ENCODE measurements at places on chromosomes 12 and 14.

- peak; percentile 22 for DNase-seq
Observed at GRCh38 chr12:110582276-110583136, 612 bp downstream of the PPTC7 start.

DNA sequence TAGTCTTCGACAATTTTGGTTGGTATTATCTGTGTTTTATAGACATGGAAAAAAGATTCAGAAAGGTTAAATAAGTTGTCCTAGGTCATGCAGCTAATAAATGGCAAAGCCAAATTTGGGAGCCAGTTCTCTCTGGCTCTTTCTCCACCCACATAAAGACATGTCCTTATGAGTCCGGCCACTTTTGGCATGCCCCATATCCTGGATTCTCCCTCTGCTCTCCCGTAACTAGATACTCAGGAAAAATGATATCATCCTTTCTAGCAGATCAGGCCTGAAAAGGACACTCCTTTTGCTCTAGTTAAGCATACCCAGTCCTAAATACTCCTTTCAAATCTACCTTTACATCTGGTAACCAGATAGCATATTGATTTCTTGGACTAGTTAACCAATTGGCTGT is 64.4 kb downstream of the TTLL5 start:
- no peak for DNase-seq

DNA sequence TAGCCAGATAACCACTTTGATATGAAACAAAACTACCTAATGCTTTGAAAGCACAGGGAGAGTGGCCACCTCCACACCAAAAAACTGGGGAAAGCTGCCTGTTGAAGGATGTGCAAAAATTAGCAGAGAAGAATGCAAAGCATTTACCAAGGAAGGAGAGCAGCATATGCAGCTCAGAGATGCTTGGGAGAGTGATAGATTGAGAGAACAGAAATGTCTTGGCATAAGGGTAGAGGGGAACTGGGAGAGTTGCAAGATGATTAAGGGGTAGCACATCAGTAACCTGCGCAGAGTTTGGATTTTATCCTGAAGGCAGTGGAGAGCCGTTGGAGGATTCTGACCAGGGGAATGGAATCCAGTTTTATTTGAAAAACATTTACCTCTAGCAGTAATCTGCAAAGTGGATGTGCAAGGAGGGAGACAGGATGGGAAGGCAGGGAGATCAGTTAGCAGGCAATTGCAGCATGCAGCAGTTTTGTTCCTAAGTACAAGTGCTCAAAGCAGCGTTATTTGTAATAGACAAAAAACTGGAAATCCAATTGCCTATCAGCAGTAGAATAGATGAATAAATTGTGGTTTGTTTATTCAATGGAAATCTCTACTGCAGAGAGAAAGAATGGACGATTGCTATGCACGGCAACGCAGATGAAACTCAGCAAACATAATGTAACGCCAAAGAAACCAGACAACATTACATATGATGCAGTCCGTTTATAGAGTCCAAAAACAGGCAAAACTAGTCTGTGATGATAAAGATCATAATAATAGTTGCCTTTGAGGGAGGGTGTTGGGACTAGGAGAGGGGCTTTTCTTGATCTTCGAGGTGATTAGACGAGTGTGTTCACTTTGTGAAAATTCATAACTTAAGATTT is 81.5 kb downstream of the BHLHE41 start:
- DNase-seq: no peak

DNA sequence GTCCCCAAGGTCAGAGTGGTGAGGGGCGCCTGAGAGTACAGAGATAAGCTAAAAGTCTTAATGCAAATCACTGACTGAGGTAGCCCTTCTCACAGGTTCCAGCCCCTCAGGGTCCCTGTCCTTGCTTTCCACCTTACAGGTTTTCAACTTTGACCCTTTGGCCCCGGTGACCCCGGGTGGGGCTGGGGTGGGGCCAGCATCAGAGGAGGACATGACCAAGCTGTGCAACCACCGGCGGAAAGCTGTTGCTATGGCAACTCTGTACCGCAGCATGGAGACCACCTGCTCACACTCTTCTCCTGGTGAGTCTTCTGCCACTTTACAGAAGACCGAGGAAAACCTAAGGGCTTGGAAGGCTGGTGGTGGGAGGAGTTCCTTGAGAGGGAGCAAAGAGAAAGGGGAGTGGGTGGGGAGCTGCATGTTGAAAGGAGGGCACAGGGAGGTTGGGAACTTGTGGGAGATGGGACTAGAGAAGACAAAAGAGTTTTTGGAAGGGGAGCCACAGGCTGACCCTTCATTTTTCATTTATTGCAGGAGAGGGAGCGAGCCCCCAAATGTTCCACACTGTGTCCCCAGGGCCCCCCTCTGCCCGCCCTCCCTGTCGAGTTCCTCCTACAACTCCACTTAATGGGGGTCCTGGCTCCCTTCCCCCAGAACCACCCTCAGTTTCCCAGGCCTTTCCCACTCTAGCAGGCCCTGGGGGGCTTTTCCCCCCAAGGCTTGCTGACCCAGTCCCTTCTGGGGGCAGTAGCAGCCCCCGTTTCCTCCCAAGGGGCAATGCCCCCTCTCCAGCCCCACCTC is 2.4 kb downstream of the MBD6 start:
- no peak for DNase-seq

- DNase-seq: no peak
Observed at GRCh38 chr14:75156901-75157300, 19.5 kb downstream of the TMED10 start.

GRCh38 chr12:62606654-62607053 is 140.0 kb downstream of the MON2 start:
- no peak for DNase-seq

GRCh38 chr12:122859303-122860039 is 24.2 kb downstream of the HIP1R start:
- DNase-seq: no peak

DNA sequence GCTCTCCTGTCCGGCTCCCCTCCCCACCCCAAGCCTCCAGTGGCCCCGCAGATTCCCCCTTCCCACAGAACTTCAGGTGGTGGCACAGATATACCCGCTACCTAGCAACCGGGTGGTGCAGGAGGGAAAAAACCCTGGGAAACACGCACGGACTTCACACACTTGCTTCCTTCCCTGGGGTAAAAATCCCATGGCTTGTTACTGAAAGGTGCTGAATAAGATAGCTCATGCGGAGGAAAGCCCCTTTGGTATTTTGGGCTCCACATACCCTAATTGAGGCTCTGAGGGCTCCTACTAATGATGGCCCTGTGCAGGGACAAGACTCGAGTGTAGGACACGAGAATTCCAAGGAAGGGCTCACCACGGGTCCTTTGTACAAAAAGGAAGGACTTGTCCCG is 869 bp upstream of the RIMBP2 start:
- no peak for DNase-seq

- DNase-seq: no peak
Observed at GRCh38 chr12:127712561-127712960, 554.4 kb upstream of the TMEM132C start.

DNA sequence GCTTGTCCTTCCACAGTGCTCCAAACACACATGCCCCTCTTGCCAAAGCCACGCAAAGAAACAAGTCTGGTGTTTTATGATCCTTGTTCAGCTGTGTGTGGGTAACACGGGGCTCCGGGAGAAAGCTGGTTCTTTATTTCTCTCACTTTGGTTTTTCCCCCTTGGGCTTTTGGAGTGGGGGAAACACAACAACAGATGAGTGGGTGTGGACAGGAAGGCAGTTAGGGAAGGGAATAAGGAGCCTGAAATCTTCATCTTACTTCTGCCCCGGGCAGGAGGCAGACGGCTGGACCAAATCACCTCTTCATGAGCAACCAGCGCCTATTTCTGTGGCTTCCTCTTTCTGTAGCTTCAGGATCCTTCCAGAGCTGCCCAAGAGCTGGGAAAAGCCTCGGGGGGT is 218.5 kb downstream of the PHETA1 start:
- DNase-seq: no peak

GRCh38 chr14:58272588-58273372 is 25.6 kb upstream of the ARID4A start:
- no peak for DNase-seq

DNA sequence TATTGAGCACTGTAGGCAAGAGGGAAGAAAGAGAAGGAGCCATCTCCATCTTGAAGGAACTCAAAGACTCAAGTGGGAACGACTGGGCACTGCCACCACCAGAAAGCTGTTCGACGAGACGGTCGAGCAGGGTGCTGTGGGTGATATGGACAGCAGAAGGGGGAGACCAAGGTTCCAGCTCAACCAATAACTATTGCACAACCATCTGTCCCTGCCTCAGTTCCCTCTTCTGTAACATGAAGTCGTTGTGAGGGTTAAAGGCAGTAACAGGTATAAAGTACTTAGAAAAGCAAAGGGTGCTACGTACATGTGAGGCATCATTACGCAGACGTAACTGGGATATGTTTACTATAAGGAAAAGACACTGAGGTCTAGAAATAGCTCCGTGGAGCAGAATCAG is 13.9 kb upstream of the BDKRB1 start:
- no peak for DNase-seq

DNA sequence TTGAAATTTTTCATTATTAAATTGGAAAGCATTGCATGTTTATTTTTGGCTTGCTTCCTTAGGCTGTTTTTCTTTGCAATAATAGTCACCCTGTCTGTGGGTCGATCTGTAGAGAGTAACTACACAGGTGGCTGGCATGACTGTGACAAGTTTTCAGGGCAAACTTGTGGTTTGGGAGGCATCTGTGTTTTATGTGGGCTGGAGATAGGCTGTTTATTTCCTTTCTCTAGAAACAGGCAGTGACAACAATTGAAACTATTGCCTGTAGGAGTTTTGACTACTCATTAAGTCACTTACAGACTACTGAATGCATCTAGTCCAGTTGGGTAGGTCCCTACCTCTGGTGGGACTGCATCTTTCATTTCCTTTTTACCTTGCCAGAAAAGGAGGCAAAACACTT is 155.6 kb downstream of the DYRK2 start:
- no peak for DNase-seq

GRCh38 chr14:67377916-67378315 is 17.8 kb downstream of the EIF2S1 start:
- DNase-seq: no peak

GRCh38 chr14:101184104-101184455 is 280.6 kb upstream of the RTL1 start:
- DNase-seq: no peak

DNA sequence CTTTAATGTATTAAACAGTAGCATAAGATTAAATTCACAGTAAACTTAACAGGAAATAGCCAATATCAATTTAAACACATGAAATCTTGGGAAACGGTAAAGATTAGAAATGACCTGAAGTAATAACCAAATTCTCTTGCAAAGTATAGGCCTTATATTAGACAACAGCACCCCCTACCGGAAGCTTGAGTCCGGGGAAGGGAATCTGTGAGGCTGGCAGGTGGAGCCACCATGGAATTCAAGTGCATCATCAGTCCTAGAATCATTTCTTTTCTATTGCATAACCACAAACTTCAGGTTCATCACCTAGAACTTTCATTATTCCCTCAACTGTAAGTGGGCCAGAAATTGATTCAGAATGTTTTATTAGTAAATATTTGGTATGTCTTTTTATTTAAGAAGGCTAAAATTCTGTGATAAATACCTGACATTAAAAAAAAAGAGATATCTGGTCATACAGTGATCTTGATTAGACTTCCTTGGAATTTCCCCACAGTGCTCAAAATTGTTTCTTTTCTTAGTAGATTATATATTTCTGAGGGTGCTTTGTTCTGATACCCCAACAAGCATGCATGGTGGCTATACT is 48.6 kb downstream of the AP5M1 start:
- no peak for DNase-seq

DNA sequence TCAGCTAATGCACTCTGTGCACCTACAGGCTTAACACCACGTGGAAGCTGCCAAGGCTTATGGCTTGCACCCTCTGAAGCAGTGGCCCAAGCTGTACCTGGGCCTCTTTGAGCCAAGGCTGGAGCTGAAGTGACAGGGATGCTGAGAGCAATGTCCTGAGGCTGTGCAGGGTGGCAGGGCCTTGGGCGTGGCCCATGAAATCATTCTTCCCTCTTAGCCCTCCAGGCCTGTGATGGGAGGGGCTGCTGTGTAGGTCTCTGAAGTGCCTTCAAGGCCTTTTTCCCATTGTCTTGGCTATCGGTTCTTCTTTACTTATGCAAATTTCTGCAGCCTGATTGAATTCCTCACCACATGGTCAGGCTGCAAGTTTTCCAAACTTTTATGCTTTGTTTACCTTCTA is 47.4 kb upstream of the TMTC1 start:
- no peak for DNase-seq

GRCh38 chr12:122090759-122091515 is 12.4 kb downstream of the MLXIP start:
- no peak for DNase-seq

- no peak for DNase-seq
Observed at GRCh38 chr12:115880238-115880637, 397.3 kb downstream of the MED13L start.

DNA sequence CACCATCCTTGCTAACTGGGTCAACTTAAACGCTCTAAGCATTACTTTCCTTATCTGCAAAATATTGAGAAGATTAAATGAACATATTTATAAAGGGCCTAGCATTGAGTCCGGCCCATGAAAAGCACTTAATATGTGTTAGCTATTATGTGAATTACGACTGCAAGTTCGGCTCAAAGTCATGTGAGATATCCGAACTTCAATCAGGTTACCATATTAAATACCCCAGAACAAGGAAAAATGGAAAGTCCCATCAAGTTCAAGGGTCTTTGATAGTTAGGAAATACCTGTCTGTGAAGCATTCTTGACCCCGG is 487 bp upstream of the NRDE2 start:
- no peak for DNase-seq

DNA sequence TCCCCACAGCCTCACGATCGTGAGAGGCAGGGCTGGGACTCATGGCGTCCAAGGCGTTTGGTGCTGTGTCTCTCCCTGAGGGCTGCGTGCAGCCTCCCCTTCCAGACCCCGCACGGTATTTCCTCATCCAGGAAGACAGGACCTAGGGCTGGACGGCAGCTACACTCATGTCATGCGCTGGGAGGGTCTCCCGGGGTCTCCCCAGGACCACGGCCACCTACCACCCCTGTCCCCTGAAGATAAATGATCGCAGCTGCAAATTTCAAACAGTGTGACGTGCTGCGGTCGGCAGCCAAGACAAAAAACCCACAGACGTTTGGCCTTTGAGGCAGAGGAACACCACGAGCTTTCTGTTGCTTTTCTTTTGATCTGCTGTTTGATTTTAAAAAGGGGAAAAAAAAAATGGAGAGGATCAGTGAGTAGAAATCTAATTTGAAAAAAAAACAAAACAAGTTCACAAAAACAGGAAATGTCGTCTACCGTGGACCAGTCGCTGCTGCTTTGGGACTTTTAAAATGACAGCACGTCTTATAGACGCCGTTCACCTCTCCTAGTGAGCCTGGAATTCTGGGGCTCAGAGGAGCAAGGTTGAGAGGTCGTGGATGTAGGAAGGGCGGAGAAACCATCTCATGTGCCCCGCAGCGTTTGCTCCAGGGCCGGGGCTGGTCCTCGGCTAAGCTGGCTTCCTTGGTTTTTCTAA is 237.6 kb downstream of the SLC41A2 start:
- no peak for DNase-seq

DNA sequence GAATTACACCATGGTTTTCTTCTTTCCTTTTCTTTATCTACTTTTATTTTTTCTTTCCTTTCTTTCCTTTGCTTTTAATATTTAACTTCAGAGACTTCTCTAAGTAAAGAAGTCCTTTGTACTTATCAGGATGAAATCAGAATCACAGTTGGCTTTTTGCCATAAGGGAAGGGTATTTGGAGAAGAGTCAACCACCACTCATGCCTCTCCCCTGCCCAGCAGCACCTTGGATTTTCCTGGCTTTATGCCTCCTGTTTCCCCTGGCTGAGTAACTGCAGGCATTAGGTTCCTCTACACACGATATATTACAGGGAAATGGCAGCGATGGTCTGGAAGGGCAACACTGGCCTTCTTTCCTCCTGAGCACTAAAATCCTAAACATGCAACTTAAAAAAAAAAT is 266.4 kb upstream of the CAND1 start:
- no peak for DNase-seq
